ENCODE measurements at places on chromosomes 5 and 9. TPM values are rescaled to one million over a fixed set of nuclear protein-coding genes. Genes with fewer than 3 reads are reported as not detected.
A peak's percentile ranks its signal among the peaks of the same experiment; 100 is the strongest.

GRCh38 chr5:36861871-36862270 is 14.7 kb upstream of the NIPBL start:
- DNase-seq = no peak

DNA sequence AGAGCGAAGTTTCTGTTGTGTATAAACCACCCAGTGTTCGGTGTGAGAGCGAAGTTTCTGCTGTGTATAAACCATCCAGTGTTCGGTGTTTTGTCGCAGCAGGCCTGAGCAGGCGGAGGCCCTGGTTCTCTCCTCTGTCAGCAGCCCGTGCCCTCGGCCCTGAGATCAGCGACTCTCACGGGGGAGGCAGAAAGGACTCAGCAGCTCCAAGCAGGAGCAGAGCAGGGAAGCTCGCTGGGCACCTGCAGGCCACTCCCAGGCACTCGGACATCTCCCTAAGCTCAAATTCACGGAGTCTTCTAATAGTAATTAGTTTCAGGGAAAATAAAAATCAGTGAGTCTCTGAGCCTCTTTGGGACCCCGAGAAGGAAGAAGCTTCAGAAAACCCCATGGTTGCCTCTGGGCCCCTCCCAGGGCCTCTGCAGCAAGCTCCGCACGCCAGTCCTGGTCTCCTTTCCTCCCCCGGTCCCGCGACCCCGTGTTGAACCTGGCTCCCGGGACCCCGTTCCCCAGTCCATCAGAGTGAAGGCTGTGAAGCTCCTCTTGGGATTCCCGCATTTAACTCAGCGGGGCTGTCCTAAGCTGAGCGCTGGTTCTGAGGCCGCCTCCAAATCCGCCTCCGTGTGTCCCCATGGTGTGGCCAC is 81.9 kb upstream of the ADAMTS2 start:
- no peak for DNase-seq

DNA sequence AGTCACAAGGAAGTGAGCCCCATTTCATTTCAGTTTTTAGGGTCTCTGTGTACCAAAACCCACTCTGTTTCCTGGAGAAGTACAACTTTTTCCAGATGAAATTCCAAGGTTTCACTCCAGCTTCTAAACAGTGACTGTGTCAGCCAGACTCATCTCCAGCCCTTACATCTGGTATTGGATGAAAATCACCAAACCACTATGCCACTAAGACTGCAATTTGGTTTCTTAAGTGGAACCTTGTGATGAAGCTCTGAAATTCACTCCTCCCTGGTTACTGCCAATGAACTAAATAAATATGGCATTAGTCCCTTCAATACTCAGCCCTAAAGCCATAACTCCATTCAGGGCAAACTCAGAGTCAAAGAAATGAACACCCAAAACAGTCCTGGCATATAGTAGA is 211.2 kb upstream of the DAPK1 start:
- no peak for DNase-seq

GRCh38 chr5:38719916-38720315 is 125.9 kb upstream of the OSMR start:
- no peak for DNase-seq

GRCh38 chr5:14915291-14915952 is 43.8 kb upstream of the ANKH start:
- no peak for DNase-seq

- DNase-seq = no peak
Observed at GRCh38 chr5:125295405-125295872, 549.0 kb upstream of the ZNF608 start.

DNA sequence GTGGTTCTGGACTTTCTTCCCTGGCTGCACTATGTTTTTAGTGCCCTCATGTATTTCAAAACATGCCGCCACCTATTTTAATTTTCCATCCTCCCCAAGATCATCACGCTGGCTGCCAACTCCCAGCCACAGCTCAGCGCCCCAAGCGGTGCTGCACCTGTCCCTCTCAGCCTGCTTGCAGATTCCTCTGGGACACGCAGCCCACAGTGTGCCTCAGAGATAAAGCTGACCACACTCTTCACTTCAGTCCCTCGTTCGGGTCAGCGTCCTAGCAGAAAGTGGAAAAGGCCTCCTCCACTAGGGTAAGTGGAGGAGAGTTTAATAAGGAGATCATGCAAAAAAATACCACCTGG is 56.2 kb upstream of the CKS2 start:
- DNase-seq = no peak

DNA sequence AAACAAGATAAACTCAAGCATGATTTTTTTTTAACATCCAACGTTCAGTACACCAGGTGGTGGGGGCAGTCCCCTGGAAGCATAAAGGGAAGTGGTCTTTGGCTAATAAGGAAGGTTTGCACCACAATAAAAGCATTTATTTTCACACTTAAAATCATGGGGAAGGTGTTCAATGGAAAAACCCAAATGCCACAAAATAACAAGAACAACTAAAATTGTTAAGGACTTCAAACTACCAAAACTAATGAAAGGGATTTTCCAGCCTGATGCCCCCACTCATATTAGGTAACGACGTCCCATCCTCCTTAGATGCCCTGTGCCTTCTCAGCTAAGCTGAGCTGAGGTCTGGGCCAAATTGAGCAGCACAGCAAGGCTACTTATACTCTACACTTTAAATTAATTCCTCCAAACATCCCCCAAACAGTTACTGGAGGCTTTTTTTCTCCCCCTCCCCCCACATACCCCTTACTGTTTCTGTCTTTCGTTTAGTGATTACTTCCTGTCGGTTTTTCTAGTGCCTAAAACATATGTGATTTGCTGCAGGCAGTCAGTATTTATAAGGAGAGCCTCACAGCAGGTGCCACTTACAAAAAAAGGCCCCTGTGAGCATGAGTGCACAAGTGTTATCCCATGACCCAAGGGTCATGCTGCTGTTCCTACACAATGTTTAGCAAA is 259.7 kb upstream of the ZNF608 start:
- DNase-seq = no peak

DNA sequence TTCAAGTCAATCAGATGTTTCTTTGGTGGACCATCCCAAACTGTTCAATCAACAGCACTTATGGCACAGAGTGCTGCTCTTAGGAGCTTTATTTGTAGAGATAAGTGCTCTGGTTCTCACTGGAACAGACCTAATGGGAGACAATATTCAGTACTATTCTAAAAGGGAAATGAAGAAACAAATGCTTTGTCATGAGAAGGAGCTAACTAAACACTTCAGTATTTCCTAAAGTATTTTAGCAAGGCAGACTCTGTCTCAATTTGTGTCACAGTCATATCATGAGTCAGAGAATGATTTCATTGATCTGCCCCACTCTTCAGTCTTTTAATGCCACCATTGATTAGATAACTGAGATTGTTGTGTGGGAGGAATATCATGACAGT is 175.3 kb downstream of the SLF1 start:
- DNase-seq = no peak

DNA sequence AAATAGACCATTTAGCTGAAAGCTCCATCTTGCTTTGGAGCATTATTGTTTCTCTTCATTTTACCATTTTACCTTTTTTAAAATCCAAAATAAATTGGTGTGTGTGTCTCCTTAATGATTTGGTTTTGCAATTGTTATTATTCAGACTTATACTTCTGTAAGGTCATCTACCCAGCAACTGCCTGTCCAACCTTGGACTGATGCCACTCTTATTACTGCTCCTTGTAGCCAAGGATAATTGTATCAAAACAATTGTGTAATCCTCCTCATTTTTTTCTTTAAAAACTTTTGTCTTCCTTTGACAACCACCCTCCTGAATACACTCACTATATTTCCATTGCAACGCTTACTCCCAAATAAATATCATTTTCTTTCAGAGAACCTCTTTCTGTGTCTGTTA is 30.3 kb upstream of the HMGCR start:
- no peak for DNase-seq

DNA sequence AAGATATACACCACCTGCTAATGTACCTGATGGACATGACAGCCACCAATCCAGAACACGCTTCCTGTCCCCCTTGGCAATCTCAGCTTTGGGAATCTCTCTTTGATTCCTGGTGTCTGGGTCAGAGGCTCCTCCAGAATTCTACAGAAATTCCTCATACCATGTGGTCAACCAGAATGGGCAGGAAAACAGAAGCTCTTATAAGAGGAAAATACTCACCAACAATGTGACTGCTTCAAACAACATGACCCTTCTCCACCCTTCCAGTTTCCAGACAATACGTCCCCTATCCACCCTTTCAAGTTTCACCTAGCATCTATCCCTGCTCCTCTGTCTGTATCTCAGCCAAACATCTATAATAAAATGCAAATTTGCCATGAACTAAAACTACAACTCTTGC is 247.2 kb downstream of the DENND1A start:
- DNase-seq = no peak

DNA sequence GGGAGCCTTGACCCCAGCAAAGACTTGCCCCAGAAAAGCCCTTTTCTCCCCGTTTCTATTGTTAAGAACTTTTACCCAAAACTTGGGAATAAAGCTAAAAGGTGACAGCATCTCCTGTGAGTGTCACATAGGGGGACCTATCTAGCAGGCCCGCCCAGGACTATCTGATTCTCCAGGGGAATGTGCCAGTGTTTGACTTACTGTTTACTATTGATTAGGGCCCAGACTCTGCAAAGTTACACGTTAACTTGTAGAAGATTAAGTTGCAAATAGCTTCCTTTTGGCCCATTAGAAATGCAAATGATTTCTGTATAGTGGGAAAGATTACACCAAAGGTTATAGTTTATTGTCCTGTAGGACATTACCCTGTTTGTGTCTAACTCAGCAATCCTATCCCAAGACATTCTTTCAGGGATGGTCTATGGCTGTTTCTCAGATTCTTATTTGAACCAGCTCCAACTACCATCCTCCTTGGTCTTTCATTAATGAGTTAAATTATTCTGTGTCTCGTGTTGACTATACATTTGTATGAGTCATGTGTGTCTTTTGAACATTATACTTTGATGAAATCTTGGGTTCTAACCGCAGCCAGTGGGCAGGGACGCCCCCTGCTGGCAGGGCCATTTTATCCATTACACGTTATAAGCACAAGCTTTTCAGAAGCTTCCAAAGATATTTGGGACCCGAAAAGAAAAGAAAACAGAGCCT is 60.7 kb downstream of the HRH2 start:
- DNase-seq = peak; percentile 84

DNA sequence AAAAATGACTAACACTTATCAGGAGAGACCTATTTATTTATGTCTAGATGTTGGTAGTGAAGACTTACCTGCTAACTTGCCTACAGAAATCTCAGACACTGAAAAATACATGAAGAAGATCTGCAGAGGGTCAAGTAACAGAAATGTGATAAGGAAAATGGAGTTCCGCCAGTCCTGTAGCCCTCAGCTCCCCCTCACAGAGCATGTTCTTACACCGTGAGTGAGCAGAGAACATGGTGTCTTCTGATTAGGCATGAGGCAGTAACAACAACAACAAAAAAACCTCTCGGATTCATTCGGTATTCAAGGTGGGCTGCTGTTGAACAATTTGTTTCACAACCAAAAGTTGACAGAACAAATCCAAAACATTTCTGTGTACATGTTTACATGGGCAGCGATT is 162.0 kb upstream of the SNX2 start:
- no peak for DNase-seq

- no peak for DNase-seq
Observed at GRCh38 chr9:72751541-72751940, 201.3 kb downstream of the ALDH1A1 start.

DNA sequence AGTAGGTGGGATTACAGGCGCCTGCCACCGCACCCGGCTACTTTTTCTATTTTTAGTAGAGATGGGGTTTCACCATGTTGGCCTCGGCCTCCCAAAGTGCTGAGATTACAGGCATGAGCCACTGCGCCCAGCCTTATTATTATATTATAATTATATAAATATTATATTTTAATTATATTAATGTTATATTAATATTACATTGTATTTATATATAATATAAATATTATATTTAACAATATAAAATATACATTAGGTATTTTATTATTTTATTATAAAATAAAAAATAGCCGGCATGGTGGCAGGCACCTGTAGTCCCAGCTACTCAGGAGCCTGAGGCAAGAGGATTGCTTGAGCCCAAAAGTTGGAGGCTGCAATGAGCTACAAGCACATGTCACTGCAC is 21.6 kb upstream of the GLDC start:
- DNase-seq = no peak

GRCh38 chr9:72615931-72616330 is 94.5 kb downstream of the TMC1 start:
- no peak for DNase-seq

DNA sequence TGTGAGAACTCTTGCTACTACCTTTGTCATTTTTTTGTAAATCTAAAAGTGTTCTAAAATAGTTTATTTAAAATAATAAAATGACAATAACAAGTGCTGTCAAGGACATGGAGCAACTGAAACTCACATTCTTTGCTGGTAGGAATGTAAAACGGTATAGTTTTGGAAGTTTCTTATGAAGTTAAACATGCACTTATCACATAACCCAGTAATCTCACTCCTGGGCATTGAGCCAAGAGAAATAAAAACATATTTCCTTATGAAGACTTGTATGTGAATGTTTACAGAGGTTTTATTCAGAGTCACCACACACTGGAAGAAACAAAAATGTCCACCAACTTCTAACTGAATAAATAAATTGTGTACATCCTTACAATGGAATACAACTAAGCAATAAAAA is 46.0 kb upstream of the COL15A1 start:
- no peak for DNase-seq

- no peak for DNase-seq
Observed at GRCh38 chr5:76926329-76927105, 26.3 kb upstream of the CRHBP start.

GRCh38 chr9:78127279-78128225 is 95.9 kb upstream of the GNAQ start:
- no peak for DNase-seq

- DNase-seq = no peak
Observed at GRCh38 chr9:1962122-1962521, 53.0 kb upstream of the SMARCA2 start.

- no peak for DNase-seq
Observed at GRCh38 chr5:79955941-79956670, 35.0 kb downstream of the MTX3 start.

GRCh38 chr9:135815830-135816650 is 91.3 kb downstream of the CAMSAP1 start:
- peak; percentile 42 for DNase-seq

DNA sequence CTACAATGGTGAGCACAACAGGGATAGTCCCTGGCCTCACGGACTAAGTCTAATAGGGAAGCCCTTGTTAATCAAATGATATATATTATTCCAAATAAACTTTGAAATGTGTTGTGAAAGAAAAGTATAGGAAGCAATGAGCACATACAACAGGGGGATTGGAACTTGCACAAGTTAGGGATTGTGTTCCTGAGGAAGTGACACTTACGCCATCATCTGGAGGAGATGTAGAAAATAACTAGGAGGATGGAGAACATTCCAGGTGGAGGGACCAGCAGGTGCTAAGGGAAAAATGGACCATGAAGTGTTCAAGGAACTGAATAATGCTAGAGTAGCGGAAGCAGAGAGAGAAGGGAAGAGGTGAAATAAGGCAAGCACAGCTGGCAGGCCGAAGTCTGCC is 18.8 kb upstream of the RPS23 start:
- no peak for DNase-seq

TEX48 gene
- total RNA-seq = not detected

MTX3 gene
- total RNA-seq = 10.6 TPM

SLC27A6 gene
- total RNA-seq = 52.2 TPM

OR1J2 gene
- not detected for total RNA-seq

TMEFF1 gene
- total RNA-seq = not detected

OR1N2 gene
- total RNA-seq = not detected

SLC34A1 gene
- total RNA-seq = not detected

LPAR1 gene
- total RNA-seq = 9.3 TPM

TTC33 gene
- 14.8 TPM for total RNA-seq
